ENCODE measurements at places on chromosomes 5 and 9.
A peak's percentile ranks its signal among the peaks of the same experiment; 100 is the strongest.

- DNase-seq = peak; percentile 19
Observed at GRCh38 chr9:112348257-112349007, 15.0 kb upstream of the PTBP3 start.

GRCh38 chr5:20956134-20956533, 968.1 kb upstream of the CDH18 start:
- DNase-seq = no peak

DNA sequence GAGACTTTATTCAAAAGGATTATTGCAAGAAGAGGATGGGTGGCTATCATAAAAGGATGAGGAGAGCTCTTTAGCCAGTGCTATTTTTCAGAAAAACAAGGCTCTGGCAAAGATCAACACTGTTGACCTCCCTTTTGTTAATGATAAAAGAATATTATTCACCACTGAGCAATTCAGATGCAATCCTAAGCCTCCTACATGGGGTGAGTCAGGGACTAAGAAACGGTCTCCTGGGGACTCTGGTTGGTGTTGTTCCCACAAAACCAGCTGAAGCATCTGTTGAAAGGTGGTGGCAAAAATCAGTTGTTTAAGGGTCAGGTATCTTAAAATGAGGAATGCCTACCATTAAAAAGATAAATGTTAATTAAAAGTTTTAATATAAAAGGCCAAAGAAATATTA, 7.7 kb upstream of the GCNT1 start:
- DNase-seq = no peak

- no peak for DNase-seq
Observed at GRCh38 chr5:151171529-151171928, 13.9 kb upstream of the ANXA6 start.

GRCh38 chr5:101012880-101013279, 109.8 kb upstream of the ST8SIA4 start:
- no peak for DNase-seq

DNA sequence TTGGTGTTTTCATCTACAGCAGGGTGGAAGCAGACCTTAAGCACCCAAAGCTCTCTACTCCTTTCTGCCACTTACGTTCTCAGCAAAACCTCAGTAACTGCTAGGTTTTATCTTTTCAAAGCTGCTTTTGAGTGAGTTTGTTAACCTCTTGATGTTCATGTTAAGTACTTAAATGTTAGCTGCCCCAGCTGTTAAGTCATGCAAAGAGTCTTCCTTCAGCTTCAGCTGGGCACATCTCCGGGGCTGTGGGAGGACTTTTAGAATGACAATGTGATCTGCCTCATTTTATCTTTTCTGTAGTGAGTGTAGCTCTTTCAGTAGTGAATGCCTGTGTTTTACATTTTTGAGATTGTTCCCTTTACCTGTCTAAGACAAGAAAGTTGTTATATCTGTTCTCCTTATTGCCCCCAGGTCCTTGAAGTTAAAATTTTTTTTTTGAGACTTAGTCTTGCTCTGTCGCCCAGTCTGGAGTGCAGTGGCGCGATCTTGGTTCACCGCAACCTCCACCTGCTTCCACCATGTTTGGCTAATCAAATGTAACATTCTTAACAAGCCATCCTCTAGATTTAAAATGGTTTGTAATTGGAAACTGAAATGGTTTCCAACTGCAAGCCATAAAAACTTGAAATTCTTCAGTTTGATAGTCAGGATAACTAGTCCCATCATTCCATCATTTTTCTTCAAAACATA, 19.6 kb downstream of the KDM4C start:
- DNase-seq = no peak

DNA sequence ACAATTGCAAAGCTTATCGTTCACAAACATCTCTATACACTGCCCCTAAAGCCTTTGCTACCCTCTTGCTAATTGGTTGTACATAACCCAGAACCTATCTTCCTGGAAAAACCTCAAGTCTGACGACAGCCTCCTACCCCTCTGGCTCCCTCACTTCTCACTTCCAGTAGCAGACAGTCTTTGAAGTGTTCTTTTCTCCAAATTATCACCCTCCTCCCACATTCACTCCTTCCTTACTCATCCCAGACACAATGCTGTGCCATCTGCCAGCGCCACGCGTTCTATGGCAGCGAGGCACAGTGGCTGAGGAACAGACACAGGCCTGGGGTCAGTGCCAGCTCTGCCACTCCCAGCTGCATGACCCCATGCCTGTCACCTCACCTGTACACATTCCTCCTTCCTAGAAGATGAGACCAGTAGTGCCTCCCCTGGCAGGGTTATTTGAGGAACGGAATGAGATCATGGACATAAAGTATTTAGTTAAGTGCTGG, 27.7 kb downstream of the CLTA start:
- DNase-seq = no peak

- DNase-seq = no peak
Observed at GRCh38 chr5:146399481-146399880, 47.7 kb upstream of the TCERG1 start.

GRCh38 chr5:127910307-127910956, 173.1 kb upstream of the SLC12A2 start:
- DNase-seq = no peak

GRCh38 chr9:95724253-95724991, 151.1 kb upstream of the ERCC6L2 start:
- DNase-seq = no peak

DNA sequence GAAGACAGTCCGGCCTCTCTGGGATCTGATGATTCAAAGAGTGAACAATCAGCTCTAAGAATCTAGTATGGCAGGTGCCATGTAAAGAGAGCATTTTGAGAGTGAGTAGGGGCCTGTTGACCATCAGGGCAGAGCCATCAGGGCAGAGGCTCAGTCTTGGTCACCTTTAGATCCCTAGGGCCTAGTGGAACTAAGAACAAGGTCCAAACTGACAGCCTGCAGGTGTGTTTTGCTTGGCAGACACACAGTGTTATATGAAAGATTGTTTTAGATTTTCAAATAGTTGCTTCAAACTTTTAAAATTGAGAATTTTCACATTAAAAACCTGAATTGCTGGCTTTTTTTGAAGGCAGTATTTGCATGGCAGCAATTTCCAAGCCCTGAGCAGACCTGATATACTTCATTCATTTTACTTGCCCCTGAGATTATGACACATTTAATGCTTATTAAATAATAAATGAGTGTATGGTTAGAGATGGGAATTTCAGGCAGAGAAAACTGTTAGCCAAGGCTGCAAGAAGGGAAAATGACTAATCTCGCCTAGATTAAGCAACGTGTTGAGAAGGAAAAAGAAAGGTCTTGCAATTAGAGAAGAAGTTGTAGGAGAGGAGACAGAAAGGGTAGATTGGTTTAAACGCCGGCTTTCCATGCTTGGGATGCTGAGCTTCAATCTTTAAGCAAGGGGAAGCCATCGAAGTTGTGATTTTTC, 279.6 kb downstream of the ARRDC3 start:
- no peak for DNase-seq

- no peak for DNase-seq
Observed at GRCh38 chr9:124897570-124898460, 35.9 kb downstream of the ARPC5L start.

DNA sequence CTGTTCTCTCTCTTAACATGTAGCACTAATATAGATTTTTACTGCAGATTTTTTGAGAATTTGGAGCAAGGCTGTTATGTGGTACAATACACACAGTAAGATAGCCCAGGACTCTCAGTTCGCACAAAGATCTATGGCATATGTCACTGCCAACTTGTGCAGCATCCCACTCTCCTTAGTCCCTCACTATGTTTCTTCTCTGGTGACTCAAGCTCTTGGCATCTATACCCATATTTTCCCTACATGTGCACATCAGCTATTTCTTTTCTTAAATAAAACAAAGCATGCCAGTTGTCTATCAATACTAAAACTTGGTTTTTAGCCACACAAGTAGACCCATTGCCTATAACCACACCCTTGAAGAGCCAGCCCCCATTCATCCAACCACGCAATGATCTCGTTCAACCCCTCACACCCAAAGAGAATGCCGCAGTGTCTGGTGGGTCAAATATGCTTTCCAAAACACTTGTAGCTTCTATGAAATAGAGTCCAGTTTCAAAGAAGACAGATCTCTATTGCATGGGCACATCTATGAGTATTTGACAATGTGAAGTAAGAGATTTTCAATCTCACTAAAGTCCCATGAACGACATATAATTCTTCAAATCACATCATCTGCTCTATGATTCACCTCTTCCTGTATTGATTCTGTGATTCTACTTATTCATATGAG, 18.2 kb upstream of the IL7R start:
- no peak for DNase-seq

DNA sequence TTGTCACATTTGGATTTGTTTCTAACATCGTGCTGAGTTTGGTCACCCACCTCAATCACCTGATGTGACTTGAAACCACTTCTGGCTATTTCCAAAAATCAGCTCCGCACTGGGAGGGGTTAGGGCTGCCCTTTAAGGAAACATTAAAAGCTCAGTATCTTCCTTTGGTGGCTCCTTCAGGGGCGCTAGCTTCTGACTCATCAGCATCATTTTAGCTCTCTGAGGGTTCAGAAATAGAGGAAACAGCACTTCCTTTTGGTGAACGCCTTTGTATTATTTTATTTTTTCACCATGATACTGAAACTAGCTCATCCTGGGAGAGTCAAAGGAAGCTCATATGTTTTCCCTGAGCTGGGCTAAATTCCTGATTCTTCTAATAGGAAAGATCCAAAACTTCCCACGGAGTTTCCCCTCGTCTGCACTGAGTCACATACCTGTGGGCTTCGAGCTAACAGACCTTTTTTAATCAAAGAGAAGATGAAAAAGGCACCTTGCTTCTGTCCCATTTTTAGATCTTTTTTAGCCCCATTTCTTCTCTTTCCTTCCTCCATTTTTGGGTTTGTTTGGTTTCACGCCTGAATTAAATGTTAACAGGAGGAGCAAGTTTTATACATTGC, 48.2 kb downstream of the ROPN1L start:
- no peak for DNase-seq

GRCh38 chr9:68560071-68560844, 19.6 kb upstream of the TMEM252 start:
- DNase-seq = no peak

- DNase-seq = no peak
Observed at GRCh38 chr9:74277532-74277931, 219.6 kb upstream of the RORB start.

- no peak for DNase-seq
Observed at GRCh38 chr9:33128570-33128969, 38.6 kb downstream of the B4GALT1 start.

- no peak for DNase-seq
Observed at GRCh38 chr5:60670749-60671148, 29.2 kb downstream of the DEPDC1B start.

DNA sequence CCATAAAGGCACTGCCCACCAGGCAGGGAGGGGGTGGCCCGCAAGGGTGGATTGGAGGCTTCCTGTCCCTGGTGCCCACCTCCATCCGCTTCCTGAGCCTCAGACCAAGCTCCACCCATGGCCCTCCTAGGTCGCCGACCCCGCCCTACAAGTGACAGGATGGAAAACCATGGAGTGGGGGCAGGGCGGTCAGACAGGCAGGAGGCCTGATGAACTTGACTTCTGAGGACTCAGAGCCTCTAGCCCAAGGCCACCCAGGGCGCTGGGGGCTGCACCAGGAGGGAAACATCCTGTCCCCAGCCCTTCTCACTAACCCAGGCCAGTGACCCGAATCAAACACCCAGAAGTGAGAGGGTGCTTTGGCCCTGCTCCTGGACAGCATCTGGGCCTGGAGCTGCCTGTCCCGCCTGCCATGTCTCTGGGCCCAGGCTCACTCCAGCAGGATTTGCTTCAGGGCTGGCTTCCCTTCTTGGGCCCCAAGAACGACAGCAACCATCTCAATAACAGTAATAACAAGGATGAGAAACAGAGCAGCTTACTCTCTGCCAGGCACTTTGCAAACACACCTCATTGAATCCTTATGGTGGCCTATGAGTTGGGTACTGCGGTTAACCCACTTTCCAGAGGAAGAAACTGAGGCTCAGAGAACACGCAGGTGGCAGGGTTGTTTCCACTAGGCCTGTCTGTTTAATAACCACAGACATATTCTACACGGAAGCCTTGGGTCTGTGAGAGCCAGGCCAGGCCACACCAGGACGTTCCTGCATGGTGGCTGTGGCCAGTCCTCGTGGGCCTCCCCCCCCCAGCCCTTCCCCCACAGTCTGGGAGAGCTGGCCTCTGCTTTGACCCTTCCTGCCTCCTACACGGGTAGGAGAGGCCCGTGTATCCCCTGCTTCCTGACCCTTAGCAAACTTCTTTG, 4.4 kb upstream of the ST6GALNAC6 start:
- DNase-seq = no peak

DNA sequence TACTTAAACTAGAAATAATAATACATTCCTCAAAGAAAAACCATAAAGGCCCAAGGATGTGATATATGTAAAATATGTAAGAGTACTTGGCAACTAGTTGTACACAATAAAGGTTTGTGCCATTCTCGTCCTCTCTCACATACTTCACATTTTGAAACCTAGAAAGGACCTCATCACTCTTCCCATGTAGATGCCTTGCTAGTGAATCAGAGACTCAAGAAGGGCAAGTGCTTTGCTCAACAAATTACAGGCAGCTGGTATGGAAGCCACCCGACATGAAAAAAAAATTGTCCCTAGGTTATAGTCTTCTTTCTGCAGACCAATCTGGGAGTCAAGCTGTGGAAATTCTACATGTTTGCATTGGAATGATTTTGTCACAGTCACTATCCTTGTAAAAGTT, 31.7 kb downstream of the ADRB2 start:
- no peak for DNase-seq

Data from activated naive CD4-positive, alpha-beta T cell (primary cell).